ENCODE measurements at places on chromosomes 16 and 17. TPM values are rescaled to one million over a fixed set of nuclear protein-coding genes. Genes with fewer than 3 reads are reported as not detected.

DNA sequence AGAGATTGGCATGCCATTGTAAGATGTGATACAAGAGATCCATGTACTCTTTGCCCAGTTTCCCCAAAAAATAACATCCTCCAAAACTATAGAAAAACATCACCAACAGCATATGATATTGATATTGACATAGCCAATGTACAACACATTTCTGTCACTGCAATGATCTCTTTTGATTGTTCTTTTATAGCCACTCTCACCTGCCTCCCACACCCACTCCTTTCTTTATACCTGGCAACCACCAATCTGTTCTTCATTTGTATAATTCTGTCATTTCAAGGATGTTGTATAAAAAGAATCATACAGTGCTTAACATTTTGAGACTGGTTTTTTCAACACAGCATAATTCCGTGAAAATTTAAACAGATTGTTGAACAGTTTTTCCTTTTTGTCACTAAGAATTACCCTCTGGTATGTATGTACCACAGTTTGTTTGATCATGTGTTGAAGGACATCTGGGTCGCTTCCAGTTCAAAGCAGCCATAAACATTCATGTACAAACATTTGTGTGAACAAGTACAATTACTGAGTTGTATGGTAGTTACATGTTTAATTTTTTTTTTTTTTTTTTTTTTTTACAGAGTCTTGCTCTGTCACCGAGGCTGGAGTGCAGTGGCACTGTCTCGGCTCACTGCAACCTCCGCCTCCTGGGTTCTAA lies 9.9 kb downstream of the KRTAP9-1 start:
- DNase-seq, result no peak

DNA sequence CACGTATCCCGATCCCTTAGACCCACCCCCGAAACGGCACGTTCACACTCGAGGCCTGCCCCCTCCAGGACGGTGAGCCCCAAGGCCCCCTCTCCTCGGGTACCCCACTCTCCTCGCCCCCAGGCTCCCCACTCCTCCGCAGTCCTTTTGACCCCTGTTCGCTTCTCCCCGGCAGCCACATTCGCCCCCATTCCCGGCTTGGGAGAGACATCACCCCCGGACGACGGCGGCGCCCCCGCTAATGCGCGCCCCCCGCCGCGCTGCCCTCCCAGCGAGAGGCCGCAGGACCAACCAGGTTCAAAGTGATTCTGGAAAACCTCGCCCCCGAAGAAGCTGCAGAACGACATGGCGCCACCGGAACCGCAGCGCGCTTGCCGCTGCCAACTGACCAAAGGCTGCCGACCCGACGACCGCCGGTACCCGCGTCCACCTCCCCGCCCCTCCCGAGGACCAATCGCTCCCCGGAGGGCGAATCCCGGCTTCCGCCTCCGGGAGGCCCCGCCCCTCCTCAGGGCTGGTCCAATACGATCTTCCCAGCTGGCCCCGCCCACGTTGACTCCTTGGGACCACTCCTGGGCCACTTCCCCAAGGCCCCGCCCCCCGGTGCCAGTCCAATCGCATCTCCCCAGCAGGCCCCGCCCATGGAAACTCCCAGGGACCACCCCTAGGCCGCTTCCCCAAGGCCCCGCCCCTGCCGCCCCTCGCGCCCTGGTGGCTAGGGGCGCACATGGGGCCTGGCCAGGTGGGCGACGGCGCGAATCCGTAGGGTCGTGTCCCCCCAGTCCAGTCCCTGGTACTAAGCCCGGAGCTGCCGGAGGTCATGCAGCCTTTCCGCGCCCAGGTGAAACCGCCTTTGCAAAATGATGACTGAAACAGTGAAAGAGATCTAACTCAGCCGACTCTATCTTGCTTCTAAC lies at the start of gene MSRB1:
TSS of gene MSRB1 (minus strand) at position 390 of the 917 bp plus-strand sequence. CDS start at position 347, 43 bp downstream.
- peak; percentile 100 for DNase-seq

DNA sequence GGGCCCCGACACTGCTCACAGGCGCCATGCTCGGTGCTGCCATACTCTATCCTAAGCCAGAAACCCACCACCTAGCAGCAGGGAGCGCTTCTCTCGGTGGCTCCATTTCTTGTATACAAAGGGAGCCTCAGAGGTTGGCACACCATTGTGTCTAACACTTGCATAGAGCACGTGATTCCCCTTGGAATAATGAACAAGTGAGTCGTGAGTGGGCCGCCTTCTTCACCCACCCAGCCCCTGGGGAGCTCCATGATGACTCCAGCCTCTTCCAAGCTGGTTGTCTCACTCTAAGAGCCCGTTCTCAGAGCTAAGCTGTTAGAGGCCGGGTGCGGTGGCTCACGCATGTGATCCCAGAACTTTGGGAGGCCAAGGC lies 82.3 kb upstream of the ZNF469 start:
- DNase-seq, result no peak

The TBC1D3B gene
- 2.0 TPM for total RNA-seq

DNA sequence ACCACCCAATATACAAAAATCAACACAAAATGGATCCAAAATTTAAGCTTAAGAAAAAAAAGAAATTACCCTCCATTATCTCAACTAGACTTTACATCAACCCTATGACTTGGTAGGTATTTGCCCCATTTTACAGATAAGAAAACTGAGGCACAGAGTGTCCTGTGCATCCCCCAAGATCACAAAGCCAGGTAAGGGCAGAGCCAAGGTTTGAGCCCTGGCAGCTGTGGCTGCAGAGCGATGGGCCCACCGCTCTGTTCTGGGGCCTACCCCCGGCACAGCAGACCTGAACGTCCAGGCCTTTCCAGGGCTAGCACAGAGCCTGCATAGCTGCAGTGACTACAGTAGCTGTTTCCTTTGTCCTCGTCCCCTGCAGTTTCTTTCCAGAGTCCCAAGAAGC lies 417.6 kb downstream of the SOX9 start:
- DNase-seq, result no peak

The PRSS8 gene
- not detected for total RNA-seq

DNA sequence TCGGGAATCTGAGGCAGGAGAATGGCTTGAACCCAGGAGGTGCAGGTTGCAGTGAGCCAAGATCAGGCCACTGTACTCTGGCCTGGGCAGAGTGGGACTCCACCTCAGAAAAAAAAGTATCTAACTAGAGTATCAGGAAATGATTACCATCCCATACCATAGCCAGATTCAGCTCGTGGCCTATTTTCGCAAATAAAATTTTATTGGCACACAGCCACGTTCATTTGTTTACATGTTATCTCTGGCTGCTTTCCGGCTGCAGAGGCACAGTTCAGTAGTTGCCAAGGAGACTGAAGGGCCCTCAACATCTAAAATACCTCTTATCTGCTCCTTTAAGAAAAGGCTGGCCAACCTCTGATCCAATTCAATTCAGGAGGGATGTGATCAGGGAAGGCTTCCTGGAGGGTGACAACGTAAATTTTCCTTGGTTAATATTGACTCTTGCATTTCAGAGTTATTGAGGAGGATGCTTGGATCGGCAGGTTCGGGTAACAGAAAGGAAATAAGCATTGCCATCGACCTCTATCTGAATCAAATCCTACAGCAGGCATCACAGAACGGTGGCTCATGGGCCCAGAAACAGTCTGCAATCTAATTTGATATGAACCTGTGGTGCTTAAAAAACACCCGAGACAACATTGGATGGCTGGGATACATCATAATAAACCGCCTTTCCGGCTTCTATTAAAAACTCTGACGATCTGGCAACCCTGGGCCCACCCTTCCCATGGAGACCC lies 73.8 kb downstream of the XYLT1 start:
- DNase-seq, result no peak

DNA sequence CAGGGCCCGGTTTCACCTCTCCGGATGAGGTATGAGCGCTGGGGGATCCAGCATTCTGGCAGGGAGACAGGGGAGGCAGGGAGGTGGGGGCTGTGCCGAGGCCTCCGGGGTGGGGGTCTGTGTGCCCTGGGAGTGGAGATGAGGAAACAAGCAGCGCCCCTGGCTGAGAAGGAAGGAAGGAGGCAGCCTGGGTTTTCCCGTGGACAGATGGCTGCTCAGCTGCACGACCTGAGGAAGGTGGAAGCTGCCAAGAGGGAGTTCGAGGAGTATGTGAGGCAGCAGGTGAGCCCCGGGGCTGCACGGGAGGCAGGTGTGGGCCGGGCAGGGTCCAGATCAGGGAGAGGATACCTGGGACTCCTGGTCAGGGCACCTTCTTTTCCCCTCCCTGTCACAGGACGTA lies 4.3 kb downstream of the RNF112 start:
- no peak for DNase-seq

DNA sequence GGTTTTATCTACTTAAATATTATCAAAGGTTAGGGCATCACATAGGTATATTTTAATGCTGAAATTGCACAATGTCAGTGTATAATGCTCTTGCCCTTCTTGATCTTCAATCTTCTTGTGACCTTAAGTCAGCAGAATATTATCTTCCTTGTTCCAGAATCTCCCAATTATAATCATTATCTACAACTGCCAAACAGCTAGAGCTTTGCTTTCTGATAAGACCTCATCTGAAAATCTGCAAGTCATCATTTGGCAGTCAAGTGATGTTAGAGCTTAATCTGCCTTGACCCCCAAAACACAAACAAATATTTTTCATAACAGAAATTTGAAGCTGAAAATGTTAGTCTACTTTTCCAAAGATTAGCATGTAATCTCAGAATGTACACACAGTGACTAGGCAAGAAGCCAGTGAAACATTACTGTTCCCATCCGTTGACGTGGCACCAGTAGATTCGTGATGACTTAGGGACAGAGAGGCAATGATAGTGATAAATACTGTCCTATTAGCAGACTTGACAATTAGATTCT lies 19.8 kb downstream of the REXO5 start:
- DNase-seq, result no peak

GRCh38 chr16:9316615-9317014 lies 225.2 kb downstream of the HAPSTR1 start:
- DNase-seq, result no peak

The RILP gene
- total RNA-seq, result 3.4 TPM

- DNase-seq, result peak; percentile 28
Observed at GRCh38 chr17:60641810-60642220, 35.8 kb upstream of the BCAS3 start.

- DNase-seq, result no peak
Observed at GRCh38 chr16:28826141-28826540, 3.3 kb downstream of the ATXN2L start.

The SLC9A5 gene
- total RNA-seq, result 5.8 TPM

The TP53TG3B gene
- total RNA-seq, result not detected

GRCh38 chr16:84397090-84397489 lies 28.8 kb downstream of the ATP2C2 start:
- no peak for DNase-seq

- DNase-seq, result no peak
Observed at GRCh38 chr17:58270476-58271215, 10.1 kb downstream of the MPO start.

- DNase-seq, result no peak
Observed at GRCh38 chr16:72783716-72784318, 264.1 kb downstream of the ZFHX3 start.

The TMIGD1 gene
- total RNA-seq, result not detected
